SK-N-SH (cell line): ENCODE measurements at places on chromosomes 7 and 10. TPM values are rescaled to one million over a fixed set of nuclear protein-coding genes. Genes with fewer than 3 reads are reported as not detected.

Gene TWNK
- polyA plus RNA-seq = 16.4 and 20.0 TPM in 2 replicates

Gene CCDC136
- 48.4 and 65.3 TPM in 2 replicates for polyA plus RNA-seq

Gene MBLAC1
- polyA plus RNA-seq = 2.5 and 4.4 TPM in 2 replicates

Gene HPS6
- polyA plus RNA-seq = 7.3 and 7.8 TPM in 2 replicates

Gene CALU
- polyA plus RNA-seq = 195 and 294 TPM in 2 replicates

Gene C7orf33
- not detected in 2 replicates for polyA plus RNA-seq

Gene CTAGE15
- 0.07 TPM in 1 of 2 replicates, not detected in the other for polyA plus RNA-seq

Gene TEX36
- not detected in 2 replicates for polyA plus RNA-seq

Gene UCN3
- polyA plus RNA-seq = not detected in 2 replicates

DNA sequence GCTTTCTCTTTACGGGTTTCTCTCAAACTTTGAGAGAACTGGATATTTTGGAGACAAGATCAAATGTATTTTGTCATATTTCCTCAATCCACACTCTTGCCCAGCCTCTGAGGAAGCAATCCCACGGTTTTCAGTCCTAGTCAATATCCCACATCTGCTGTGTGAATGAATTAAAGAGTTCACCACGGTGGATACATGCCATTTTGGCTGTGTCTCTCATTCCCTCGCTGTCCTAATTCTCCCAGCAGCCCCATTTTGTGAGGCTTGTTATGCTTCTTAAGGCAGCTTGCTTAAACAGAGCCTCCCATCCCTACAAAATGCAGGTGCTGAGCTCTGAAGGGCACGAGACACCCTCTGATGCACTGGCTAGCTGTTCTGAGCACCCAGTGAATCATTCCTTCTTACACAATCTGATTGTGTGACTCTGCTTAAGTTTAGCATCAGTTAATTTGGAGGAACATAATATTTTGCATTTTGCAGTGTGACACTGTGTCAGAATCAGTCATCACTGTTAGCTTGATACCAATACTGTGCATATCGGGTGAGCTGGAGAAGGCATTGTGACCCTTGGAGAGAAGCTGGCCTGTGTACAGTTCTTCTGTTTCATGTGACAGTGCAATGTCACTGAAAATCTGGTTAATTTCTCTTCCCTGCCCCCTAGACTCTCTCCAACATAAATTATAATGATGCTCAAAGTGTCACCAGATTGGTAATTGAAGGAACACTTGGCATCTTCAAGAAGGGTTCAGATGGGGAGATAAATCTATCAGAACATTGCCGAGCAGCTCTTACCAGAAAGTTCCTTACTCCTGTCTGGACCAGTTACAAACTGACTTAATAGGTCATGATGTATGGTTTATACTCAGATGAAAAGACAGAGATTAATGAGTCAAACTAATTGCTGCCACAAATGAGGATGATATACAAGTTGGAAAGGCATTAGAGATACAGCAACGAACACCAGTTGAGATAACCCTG is 103.7 kb upstream of the AOAH start:
- no peak for DNase-seq

DNA sequence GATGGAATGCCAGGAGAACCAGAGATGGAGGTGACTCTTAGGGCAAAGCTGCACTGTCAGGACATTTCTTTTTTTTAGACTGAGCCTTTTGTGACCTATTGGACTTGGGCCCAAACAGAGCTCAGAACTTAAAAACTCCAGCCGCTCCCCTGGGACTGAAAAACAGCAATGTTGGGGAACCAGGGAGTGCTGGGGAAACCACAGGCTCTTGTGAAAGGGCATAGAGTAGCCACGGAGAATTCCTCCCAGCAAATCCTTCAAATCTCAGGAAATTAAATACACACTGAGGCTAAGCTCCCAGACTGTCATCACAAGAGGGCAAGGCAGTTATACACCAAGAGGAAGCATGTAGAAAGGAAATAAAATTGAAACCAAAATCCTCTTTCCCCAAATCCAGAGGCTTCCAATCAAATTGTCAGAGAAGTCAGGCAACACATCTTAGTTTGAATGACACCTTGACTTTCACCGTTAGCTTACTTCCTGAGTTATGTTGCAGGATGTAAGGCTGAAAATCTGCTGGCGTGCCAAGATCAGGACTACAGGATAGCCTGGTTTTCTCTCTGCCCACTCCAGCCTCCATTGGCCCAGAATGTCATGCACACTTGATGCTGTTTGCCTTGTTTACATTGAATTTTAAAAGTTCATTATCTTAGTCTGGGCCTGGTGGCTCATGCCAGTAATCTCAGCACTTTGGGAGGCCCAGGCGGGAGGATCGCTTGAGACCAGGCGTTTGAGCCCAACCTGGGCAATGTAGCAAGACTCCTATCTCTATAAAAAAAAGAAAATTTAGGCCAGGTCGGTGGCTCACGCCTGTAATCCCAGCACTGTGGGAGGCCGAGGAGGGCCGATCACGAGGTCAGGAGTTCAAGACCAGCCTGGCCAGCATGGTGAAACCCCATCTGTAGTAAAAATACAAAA is 2.6 kb upstream of the RFC2 start:
- no peak for DNase-seq

DNA sequence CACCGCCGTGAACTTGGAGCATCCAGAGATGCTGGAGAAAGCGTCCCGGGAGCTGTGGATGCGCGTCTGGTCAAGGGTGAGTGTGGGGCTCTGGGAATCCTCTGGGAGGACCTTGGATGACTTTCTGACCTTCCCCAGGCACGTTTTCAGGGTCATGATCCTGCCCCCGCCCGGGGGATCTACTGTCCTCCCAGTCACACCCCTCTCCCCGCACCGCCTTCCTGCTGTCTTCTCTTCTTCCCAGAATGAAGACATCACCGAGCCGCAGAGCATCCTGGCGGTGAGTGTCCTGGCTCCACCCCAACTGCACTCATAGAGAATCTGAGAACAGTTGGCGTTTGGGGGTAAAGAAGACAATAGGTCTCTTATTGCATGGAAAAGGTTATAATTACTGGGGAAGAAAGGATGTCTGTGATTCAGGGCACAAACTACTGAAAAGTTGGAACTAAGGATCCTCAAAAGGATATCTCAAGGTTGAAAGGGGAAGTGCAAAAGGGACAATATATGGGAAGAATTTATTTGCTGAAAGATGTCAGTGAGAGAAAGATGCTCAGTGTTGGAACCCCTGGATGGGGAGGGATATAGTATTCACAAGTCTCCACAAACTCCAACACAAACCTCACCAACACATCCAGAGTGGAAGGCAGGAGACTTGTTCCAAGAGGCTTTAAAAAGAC is 1.9 kb downstream of the GSTK1 start:
- DNase-seq = no peak

GRCh38 chr7:6423942-6424701 is 23.6 kb downstream of the DAGLB start:
- DNase-seq = peak; percentile 44

DNA sequence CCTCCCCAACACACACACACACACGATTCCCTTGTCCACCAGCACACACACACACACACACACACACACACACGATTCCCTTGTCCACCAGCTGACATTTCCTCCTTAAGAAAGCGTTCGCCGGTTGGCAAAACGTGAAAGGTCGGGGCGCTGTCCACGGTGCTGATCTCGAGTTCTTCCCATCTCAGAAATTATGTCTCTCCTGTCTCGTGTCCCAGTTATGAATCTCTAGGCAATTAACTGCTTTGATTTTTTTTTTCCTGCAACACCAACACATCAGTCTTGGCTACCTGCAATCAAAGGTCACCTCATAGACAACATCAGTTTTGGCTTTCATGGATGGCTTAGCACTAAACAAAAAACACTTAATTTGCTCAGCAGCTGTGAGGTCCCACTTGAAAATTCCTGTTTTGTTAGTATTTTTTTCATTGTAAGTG is 1.9 kb downstream of the INA start:
- no peak for DNase-seq

- DNase-seq = no peak
These were observed 258.9 kb upstream of the NPY start for GRCh38 chr7:24025094-24025493.

DNA sequence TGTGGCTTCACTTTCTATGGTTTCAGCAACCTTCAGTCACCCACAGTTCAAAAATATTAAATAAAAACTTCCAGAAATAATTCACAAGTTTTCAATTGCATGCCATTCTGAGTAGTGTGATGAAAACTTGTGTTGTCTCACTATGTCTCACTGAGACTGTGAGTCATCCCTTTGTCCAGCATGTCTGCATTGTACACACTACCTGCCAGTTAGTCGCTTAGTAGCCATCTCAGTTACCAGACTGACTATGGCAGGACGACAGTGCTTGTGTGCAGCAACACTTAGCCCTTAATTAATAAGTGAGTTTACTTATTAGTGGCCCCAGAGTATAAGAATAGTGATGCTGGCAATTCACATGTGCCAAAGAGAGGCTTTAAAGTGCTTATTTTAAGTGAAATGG is 22.5 kb downstream of the CCDC186 start:
- DNase-seq = no peak

DNA sequence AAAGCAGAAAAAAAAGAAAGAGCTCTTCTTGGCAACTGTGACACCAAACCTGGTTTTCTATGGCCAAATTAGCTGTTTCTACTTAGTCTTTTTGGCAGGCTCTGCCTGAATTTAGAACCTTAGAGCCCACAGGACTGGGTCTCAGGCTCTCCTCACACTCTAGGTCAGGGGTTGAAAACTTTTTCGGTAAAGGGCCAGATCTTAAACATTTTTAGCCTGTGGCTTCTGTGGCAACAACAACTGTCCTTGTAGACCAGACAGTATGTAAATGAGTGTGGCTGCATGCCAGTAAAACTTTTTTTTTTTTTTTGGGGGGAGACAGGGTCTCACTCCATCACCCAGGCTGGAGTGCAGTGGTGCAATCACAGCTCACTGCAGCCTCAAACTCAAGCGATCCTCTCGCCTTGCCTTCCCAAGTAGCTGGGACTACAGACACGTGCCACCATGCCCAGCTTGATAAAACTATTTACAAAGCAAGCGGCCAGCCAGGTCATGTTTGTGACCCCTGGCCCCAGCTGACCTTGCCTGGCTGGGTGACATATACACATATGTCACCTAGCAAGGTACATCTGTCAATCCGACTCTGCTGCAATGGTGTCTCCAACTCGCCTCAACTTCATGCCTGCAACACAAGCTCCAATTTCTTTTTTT is 17.4 kb downstream of the KPNA7 start:
- no peak for DNase-seq

DNA sequence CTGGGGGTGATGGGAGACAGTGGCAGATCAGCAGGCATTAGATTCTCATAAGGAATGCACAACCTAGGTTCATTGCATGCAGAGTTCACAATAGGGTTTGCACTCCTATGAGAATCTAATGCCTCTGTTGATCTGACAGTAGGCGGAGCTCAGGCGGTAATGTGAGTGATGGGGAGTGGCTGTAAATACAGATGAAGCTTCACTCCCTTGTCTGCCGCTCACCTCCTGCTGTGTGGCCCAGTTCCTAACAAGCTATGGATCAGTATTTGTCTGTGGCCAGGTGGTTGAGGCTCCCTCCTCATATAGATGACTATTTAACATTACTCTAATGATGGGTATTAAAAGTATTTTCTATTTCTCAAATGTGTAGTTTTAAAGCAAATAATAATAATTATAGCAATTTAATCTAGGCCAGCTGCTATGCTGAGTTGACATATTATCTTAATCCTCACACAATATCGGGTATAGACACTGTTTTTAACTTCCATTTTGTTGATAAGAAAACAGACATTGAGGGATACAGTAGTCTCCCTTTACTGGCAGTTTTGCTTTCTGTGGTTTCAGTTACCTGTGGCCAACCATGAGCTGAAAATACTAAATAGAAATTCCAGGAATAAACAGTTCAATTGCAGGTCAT is 39.9 kb downstream of the KIF20B start:
- no peak for DNase-seq

DNA sequence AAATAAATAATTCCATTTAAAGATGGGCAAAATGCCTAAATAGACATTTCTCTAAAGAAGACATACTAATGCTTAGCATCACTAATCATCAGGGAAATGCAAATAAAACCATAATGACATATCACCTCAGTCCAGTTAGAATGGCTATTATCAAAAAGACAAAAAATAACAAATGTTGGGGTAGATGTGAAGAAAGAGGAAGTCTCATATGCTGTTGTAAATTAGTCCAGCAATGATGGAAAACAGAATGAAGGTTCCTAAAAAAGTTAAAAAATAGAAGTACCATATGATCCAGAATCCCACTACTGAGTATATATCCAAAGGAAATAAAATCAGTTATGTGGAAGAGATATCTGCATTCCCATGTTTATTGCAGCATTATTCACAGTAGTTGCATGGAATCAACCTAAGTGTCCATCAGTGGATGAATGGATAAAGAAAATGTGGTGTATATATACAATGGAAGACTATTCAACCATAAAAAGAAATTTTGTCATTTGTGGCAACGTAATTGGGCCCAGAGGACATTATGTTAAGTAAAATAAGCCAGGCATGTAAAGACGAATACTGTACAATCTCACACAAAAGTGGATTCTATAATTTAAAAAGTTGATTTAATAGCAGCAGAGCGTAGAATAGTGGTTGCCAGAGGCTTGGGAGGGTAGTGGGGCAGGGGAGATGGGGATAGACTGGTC is 52.0 kb downstream of the TCAF1 start:
- no peak for DNase-seq

GRCh38 chr7:142789441-142789840 is 18.7 kb downstream of the PRSS2 start:
- DNase-seq = no peak

DNA sequence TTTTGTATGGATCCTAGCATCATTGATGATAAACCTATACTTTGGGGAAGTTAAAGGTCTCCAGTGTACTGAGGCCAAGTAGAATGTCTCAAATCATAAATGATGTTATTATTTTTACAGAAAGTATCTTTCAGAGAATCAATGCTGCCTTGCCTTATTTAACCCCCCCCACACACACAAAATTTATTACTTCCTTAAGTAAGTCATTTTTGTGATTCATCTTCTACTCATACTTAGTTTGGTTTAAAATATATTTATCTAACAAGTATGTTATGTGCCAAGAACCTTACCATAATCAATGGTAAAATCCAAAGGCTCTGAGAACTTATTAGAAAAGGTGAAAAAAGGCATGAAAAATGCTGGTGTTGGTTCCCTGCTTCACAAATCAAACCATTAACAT is 18.8 kb upstream of the CLDN12 start:
- DNase-seq = no peak

DNA sequence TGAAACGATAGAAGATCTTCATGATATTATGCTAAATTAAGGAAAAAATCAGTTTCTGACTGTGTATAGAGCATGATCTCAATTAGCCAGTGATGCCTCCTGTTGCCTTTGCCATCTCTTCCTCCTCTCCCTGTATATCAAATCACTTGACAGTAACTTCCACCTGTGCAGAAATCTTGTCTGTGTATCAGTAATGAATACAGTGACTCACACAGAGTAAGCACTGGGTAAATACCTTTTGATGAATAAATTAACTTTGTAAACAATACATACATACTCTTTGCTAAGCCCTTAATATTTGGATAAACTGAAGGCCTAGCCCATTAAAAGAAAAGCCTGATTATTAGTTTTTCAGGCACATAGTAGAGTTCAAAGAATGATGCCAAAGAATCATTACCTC is 610.6 kb upstream of the NRP1 start:
- no peak for DNase-seq

DNA sequence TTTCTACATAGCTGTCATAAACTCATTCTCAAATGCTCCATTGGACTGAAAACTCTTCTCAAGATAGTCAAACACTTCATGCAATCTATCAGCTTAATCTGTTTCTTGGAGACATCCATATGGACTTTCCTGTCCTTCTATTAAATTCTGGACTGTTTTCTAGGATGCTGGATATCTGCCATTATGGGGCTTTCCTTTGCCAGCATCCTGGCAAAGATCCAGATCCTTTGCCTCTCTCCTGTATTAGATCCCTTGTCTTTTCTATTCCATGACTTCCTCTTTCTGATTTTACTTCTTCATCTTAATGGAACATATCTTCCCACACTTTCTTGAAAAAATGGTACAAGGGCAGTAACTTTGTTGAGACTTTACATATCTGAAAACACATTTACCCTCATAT is 35.9 kb upstream of the SKAP2 start:
- no peak for DNase-seq
